ENCODE measurements at places on chromosomes 11 and 22.

DNA sequence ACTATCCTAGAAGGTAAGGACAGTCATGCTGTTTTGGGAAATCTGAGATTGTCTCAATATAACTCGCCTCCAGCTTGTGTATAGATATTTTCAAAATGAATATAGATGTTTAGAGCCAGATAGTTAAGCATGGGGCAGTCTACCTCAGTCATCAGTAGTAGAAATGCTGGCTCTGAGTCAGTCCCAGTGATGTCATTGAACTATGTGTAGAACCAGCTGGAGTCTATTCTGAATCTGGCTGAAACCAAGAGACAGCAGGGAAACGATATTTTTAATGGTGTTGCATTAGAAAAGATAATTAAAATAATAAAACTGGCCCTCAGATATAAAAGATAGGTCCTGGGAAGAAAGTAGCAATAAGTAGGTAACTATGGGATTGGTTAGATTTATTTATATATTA is 25.9 kb downstream of the PIWIL4 start:
- no peak for DNase-seq

- DNase-seq: no peak
These were observed 6.7 kb downstream of the DSCAML1 start for GRCh38 chr11:117790279-117790678.

DNA sequence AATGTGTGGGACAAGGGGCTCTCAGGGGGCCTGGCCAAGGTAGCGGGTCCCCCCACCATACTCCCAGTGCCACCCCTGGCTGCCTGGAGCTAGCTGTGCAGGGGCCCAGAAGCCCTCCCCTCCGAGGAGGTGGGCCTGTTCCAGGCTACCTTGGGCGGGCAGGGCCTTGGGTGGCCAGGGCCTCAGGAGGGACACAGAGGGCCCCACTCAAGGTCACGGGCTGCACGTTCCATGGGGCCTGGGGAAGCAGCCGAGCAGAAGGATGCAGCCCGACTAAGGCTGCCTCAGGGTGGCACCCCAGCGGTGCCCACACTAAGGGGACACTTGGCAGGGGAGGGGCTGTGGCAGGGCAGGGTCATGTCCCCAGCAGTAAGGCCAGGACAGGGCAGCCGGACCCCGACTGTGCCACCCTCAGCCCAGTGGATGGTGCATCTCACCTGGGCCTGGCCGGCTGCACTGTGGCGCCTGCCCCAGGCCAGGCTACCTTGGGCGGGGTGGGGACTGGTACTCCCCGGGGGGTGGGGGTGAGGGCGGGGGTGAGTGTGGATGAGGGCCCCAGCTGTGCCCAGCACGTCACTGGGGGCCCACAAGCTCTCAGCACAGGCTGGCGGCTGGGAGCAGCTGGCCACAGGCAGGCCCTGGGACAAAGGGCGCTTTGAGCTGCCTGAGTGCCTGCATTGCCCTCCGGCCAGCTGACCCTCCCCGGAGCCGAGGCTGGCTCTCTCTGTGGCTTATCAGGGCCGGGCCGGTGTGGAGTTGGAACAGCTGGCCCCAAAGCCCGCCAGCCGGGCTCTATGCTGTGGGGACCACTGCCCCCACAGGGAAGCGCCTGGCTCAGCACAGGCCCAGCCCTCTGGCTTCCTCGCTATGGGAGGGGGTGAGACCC is 117.1 kb downstream of the KCNQ1 start:
- DNase-seq: no peak

DNA sequence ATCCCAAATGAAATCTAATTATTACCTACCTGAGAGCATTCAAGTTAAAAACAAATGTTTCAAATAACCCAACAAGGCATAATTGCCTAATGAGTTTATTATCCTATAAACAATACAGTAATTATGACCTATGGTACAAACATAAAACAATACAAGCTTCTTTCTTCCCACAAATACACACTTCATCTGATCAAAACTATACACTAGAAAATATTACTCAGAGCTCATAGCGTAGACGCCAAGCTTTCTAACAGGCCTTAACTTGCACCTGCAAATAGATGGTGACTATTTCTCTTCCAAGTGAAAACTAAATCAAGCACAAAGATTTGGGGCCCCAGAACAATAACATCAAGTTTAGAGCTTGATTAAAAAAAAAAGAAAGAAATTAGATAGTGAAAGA is 78.1 kb downstream of the SOX6 start:
- no peak for DNase-seq

GRCh38 chr11:44779736-44780520 is 53.2 kb downstream of the TSPAN18 start:
- no peak for DNase-seq

DNA sequence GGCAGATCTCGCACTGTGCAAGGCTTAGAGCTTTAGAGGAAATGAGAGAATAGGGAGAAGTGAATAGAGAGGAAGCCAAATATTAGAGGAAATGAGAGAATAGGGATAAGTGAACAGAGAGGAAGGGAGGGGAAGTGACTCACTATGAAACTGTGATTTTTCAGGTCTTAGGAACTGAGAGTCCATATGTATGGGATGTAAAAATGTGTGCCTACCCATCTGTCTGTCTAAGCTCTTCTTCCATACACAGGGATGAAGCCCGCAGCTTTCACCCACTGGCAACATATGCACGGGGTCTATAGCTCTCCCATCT is 6.4 kb upstream of the CCDC86 start:
- no peak for DNase-seq

DNA sequence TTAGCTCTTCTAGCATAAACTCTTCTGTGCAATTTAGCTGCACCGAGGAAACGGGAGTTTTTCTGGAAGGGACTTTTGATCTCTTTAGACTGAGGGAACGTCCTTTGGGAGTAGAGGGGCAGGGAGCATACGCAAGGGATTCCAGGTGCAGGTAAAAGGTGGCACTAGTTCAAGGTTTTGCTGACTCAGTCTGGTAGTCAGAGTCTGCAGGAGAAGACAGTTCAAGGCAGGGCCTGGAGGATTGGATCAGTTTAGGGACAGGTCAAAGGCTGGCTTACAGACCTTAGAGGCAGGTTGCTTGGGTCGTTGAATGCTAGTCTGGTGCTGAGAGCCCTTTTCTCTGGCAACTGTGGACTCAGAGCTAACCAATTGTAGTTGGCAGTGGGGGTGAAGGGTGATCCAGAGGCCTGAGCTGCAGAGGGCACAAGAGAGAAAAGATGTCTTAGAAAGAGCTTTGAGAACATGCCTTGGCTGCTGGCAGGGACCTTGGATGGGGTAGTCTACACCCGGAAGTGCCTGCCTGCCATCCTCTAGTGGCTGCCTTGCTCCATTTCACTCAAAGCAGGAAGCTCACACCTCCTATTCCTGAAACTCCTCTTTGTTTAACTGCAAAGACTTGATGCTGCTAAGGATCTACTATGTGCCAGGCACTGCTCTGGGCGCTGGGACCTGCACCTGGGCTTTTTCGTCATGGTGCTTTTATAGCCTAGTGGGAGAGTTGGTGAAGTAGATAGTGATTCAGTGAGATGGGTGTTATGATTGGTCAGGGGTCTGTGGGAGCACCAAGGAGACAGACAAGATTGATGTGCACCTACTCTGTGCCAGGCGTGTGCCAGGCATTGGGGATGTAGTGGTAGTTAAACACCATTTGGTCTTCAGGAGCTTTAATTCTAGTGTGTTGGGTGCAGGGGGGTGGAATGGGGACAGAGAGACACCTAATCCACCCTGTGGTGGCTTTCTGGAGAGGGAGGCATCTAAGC is 17.1 kb downstream of the MIAT start:
- DNase-seq: no peak

DNA sequence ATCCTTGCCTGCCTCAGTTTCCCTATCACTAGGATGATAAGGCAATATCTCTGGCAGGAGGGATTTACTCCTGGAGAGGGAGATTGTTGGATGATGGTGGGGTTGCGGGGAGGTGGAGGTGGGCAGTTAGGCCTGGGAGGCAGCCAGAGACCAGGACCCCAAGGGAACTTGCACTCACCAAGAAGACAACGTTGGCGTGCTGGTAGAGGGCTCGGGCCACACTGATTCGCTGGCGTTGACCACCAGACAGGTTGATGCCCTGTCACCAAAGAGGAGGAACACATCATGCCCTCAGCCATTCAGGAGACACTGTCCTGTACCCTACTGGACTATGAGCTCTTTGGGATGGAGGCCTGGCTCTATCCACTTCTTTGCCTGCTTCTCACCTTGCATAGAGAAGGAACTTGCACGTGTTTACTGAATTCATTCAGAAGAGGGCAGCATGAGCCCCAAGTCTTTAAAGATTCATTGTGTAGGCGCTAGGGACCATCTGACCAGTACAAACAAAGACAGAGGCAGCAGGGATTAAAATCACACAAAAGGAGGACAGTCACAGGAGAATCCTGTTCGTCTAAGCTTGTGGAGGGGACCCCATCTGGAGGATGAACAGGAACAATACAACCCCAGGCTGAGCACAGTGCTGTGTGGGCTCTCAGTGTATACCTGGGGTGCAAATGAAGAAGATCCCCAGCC is 24.2 kb upstream of the KCNJ11 start:
- DNase-seq: no peak

DNA sequence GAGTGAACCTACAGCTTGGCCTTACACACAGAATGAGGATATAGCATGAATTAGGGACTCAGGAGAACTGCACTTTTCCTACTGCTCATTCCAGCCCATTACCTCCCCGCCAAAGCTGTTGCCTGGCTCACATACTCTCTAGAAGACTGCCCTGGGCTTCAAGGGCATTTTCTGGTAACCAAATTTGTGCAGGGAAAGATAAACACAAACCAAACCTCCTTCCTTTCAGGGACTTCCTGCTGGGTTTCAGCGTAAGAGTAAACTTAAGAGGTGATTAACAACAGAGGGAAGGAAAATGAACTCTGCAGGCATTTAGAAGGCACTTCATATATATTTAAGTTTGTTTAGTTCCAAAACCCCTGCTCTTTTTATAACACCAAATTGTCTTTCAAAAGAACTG is 194.9 kb downstream of the SWAP70 start:
- no peak for DNase-seq

DNA sequence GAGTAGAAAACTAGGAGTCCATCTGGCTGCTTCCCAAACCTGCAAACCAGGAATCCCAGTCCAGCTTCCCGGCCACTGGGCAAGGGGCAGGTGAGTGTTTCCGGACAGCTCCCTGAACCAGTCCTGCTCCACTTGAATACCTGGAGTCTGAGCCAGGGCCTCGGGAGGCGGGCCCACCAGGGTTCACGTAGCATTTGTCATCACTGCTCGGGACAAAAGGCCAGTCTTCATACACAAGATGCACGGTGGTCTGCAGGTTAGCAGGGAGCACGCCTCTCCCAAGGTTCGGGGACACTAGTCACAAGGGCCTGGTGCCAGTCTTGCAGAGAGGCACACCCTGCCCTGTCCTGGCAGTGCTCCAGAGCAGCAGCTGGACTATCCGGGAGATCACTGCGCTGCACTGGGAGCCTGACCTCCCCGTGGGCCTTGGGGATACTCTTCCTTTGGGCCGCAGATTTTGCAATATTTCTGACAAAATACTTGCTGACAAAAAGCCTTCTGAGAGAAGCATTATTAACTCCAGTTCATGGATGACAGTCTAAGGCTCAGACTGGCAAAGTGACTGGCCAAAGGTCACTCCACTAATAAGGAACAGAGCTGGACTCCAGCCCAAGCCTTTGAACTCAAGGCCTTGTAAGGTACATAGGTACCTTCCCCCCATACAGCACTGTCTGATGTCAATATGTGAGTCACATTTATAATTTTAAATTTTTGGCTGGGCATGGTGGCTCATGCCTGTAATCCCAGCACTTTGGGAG is 25.1 kb downstream of the CD6 start:
- no peak for DNase-seq

DNA sequence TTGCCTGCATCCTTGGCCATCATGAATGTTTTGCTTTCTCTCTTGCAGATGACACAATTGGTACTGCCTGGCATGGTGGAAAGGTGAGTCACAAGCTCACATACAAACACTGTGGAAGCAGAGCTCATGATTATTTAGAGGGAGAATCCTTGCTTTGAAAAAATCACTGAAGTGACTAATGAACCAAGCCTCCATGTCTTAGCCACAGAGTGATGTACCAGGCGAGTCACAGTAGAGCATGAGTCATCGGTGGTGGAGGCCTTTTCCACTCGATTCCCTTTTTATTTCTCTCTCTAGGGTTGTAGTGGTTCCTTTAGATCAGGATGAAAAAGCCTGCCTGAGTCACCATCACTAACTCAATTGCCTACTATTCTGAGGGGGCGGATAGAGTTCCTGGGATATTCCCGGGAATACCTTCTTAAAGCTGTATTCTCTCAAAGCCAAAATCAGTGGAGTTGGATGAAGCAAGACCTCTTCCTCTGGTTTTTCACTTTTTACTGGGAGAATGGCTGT is 49.6 kb upstream of the ALKBH3 start:
- DNase-seq: no peak

GRCh38 chr11:73940801-73941570 is 9.8 kb upstream of the DNAJB13 start:
- DNase-seq: no peak

DNA sequence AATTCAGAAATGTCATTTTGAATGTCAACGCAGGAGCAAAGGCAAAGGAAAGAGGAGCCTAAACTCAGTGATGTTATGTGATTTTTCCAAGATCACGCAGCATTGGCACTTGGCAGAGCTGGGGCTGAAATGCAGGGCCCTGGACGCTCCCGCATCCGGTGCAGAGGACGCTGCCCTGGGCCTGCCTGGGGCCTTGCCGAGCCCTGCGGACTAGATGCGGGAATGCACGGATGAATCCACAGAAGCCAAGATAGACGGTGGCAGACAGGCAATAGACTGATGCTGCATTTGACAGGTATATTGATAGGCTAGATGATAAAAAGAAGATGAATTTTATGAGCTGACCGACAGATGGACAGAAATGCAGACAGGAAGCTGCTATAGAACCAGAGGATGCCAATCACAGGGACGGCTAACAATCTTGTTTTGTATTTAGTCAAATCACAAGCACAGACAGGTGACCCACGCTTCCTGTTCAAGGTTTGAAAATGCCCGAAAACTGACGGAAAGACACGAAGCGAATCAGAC is 696 bp upstream of the MARK2 start:
- no peak for DNase-seq

DNA sequence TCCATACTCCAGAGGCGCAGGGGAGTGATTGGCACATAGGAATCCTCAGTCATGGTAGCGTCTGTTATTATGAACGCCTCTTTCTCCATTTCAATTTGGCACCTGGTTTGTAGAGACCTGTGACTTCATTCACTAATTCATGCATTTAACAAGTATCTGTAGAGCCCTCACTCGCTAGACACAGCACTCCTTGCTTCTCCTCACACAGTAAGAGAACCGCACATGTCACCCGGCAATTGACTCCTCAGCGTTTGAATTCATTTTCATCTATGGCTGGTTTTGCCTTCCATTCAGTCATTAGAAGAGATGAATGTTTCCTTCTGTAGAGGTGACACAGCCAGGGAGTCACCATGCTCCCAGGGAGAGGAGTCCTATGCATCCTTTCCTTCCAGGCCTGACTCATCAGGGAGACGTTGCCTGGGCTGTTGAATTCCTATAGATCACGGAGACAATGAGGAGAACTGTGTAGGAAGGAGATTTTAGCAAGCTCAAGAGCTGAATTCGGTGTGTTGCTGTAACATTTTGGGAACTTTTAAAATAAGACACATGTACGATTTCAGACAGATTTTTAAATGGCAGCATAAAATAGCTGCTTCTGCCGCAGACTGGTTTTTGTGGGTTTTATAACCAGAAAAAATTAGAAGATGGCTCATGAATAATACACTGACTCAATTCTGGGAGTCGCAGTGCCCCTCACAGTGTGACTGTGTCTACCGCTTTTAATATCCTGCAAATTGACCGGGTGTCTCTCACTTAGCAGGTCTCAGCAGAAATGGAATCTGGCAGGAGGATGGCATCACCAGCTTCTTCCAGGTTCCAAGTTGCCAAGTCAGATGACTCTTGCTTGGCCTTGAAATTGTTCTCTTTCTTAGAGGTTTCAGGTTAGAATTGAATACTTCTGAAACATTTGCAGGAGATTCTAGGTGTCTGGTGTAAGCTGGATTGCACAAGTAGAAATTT is 44.4 kb upstream of the CLMP start:
- DNase-seq: no peak

Data from NCI-H1694 (cell line).